ENCODE measurements at places on chromosomes 3 and 15.

- no peak for DNase-seq
Observed at GRCh38 chr3:107962946-107963345, 127.9 kb downstream of the CD47 start.

- DNase-seq = no peak
Observed at GRCh38 chr15:82679626-82680199, 30.0 kb downstream of the AP3B2 start.

DNA sequence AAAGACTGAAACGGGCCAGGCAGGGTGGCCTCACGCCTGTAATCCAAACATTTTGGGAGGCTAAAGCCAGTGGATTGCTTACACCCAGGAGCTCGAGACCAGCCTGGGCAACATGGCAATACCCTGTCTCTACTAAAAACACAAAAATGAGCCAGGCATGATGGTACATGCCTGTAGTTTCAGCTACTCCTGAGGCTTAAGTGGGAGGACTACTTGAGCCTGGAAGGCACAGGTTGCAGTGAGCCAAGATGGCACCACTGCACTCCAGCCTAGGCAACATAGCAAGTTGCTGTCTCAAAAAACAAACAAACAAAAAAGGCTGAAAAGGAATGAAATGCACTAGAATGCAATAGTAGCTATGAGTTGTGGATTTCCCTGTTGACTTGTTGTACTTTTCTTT lies 94.7 kb downstream of the STAG1 start:
- DNase-seq = no peak

- no peak for DNase-seq
Observed at GRCh38 chr3:193029800-193030199, 112.1 kb upstream of the MB21D2 start.

- DNase-seq = no peak
Observed at GRCh38 chr3:104316118-104316517, 1050.6 kb upstream of the ALCAM start.

DNA sequence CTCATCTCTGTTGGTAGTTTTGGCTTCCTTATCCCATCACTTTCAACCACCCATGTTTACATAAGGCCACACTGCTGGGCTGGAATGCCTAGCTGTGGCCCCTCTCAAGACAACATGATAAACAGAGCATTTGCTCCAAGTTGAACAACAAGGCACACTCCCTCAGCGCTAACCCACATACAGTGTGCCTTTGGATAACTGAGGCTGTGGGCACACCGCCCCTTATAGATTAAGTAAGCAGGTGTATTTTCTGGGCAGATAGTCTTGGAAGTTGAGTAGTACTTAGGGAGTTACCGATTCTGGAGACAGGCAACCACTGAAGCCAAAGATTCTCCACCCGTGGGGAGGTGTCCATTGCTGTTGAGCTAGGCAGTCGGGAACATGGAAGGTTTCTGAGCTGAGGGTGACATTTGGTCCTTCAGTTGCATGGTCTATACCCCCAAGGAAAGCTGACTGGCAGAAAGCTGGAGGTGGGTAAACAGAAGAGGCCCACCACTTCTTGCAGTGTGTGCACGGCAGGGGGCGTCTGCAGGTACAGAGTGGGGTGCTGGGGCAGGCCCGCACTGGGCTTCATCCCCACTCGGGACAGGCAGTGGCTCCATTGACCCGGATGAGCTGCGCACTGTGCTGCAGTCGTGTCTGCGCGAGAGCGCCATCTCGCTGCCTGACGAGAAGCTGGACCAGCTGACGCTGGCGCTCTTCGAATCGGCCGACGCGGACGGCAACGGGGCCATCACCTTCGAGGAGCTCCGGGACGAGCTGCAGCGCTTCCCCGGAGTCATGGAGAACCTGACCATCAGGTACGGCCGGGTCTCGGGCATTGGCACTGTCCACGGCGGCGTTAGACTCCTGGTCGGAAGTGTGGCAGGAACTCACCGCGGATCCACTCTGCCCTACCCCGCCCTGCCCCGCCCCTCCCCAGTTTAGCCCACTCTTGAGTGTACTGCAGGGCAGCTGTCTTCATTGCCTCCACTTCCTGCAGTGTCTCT lies 16.8 kb downstream of the NOX5 start:
- DNase-seq = peak; percentile 59

DNA sequence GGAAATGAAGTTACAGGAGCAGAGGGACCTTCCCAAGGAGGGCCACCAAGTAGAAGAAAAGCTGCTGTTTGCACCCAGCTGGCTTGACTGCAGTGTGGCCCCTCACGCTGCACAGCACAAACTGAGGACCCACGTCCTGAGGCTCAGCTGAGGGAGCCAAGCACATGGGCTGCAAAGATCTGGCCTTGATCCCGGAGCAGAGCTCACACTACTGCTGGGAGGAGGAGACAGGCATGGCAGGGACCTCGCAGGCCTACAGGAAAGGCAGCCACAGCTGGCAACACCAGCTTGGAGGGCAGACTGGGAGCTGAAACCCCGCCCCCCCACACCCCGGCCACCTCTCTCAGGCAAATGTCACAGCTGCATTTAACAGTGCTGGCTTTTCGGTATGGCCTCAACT lies 39.7 kb downstream of the KLHL25 start:
- DNase-seq = no peak

- DNase-seq = peak; percentile 47
Observed at GRCh38 chr3:122642935-122643334, 37.7 kb upstream of the PARP14 start.

- DNase-seq = no peak
Observed at GRCh38 chr3:19384868-19385267, 236.6 kb downstream of the KCNH8 start.

- DNase-seq = no peak
Observed at GRCh38 chr3:194272221-194272620, 78.9 kb downstream of the CPN2 start.

DNA sequence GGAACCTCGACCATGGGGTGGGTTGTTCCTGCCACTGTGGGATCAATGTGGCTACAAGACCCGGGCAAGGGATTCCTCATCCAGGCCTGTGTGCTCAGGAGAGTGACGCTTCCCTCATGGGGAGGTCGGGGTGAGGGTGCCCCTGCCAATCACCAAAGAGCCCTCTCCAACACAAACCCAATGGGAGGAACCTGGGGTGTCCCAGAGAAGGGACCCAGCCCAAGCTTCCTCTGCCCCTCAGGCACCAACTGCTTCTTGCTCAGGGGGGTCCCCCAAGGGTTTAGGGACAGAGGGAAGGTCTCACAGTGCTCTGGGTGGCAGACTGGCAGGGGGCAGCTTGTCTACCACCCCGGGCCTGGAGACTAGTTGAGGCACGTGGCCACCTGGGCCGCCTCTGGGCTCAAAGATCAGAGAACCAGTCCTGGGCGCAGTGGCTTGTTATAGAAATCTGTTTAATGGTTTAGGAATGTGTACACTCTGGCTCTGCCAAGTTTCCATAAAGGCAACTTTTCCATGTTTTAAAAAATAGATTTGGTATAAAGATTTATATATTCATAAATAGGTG lies 26.6 kb downstream of the GP9 start:
- no peak for DNase-seq

DNA sequence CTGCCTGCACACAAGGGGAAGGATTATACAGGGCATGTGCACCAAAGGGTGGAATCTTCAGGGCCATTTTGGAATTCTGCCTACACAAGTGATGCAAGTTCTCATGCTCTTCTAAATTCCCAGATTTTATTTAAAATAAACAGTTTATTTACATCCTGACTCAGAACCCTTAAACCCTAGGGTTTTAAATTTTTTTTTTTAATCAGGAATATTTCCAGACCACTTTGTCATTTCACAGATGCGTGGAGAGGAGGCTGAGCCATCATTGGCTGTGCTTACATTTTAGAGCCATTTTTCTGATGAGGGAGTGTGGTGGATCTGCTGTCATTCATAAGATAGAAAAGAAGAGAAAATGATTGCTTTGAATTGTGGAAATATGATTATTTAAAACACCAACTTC lies 65.2 kb upstream of the MNS1 start:
- no peak for DNase-seq

DNA sequence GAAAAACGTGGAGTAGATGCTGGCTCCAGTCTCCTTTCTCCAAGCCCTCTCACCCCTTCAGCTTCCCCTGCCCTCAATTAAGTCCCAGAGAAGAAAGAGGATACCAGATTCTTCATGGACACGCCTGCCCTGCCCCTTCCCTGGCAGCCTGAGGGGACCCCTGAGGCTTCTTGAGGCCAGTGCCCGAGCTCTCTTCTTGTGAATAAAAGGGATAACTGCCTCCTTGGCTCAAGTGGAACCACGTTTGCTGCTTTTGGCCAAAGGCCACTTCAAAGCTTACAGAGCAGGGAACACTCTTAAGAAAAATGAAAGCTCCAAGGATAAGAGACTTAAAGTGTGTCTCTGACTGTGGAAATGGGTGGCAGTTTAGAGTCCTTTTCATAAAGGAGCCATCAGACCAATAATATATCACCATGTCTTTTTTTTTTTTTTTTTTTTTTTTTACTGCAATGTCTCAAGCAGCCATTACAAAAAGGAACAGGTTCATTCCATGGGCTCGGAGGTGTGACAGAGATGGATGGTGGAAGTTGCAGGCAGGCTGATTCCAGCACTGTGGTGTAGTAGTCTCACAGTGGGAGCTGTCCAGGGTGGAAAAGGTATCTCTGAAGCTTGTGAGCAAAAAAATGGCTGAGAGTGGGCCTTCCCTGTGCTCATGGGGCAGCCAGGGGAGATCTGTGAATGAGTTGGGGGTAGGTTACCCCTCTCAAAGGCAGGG lies 108.8 kb downstream of the SEMA5B start:
- DNase-seq = no peak

DNA sequence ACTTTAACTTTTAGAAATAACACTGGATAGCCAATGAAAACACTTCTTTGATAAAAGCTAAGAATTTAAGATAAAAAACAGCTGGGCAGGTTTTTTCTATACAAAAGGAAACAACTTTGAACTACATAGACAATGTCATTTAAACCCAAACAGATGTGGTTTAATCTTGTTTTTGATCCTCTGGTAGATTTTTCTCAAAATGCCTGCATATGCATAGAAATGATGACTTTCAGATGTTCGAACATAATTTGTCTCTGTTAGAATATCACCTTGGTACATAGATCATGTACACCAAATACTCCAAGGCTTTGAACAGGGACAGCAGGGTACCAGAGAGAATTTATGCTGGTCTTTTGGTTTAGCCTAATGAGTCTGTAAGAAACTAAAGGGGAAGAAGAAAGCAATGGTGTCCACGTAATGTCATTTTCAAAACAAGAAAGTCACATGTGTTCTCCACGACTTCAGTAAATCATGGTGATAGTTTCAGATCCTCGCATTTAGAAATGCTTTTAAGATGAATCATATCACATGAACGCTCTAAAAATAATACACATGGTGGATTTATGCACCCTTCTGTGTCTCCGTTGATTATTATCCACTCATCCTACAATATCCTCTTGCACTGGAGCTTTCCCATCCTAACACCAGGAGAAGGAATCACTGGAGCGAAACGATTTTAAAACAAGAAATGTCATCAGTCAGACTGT lies 160.1 kb upstream of the PDZRN3 start:
- DNase-seq = no peak

- DNase-seq = no peak
Observed at GRCh38 chr3:128071771-128072453, 19.7 kb downstream of the SEC61A1 start.

GRCh38 chr15:74420193-74420905 lies 13.4 kb downstream of the SEMA7A start:
- no peak for DNase-seq

DNA sequence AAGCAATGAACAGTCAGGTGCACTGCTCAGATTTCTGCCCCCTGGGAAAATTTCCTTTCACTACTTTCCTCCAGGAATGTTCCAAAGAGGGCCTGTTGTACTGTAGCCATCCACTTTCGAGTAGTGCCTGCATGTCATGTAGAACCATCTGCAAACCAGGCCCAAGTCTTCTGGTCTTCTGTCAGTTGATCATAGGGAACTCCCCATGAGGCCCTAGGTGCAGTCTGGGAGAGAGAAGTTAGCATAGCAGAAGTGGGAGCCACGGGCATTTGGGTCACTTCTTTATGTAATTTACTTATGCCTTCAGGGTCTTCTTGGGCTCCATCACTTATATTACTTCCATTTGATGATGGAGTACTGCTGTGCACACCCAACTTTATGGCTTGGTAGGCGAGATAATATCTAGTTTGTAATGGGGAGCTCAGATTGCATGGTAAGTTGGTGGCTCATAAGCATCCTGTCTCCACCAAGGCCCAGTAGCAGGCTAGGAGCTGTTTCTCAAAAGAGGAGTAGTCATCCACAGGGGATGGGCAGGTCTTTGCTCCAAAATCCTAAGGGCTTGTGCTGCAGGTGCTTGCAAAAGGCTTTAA lies 151.4 kb downstream of the NFKBIZ start:
- DNase-seq = no peak

DNA sequence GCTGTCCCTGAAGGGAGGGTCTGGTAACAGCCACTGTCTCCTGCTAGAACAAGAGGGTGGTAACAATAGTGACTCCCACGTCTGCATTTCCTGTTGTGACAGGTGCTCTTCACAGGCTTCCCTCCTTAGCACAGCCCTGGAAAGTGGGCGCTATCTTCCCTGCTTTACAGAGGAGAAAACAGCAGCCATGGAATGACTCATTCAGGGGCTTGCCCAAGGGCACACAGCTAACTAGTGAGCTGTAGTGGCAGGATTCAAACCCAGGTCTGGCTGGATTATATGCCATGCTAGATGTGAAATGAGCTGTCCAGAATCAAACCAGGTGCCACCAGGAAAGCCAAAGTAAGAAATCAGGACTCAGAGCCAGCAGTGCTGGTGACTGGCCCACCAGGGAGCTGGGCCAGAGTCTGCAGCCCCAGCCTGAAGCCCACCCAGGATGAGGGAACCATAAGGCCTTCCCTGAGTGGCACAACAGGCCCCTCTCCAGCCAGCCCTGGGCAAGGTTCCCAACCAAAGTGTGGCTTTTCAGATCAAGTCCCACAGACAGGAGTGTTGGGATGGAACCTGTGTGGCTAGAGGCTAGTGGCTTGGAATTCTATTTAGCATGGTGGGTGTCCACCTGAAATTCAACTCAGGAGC lies 102.4 kb downstream of the ETFA start:
- DNase-seq = no peak

GRCh38 chr3:111700054-111700453 lies 104.9 kb upstream of the ZBED2 start:
- peak; percentile 63 for DNase-seq

DNA sequence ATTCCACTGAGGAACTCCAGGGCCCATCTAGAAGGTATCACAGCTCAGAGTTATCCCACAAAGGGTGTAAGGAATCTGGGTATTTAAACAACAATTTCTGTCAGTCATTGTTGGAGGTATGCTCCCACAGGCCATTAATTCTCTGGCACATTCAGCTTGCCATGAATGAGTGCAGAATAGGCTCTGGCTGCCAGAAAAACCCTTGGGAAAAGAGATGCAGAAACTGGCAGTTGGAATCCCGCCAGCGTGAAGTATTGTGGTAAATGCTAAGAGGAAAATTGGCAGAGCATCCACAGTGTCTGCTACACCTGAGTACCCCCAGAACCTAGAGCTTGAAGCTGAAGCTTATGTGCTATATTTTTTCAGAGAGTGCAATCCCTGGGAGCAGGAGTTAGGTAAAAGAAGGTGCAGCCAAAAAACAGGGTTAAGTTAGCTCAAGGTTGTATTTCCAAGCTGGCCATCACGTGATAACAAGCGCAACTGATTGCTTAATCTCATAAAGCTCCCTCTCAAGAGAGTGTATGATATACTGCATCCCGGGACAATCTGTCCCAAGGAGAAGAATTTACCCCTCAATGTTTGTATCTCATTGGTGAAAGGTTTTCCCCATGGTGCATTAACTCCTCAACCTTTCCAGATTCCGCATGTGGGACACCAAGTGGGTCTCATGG lies 94.2 kb upstream of the ACP3 start:
- DNase-seq = no peak

GRCh38 chr3:143643905-143644304 lies 204.4 kb downstream of the SLC9A9 start:
- DNase-seq = no peak

- no peak for DNase-seq
Observed at GRCh38 chr15:35912196-35912595, 366.2 kb upstream of the DPH6 start.

GRCh38 chr3:138740072-138740471 lies 94.7 kb downstream of the PIK3CB start:
- DNase-seq = peak; percentile 59

Measured in activated CD4-positive, alpha-beta T cell treated with anti-CD3 and anti-CD28 coated beads, Interleukin-2, Interleukin-6, amounts not matched to agents 100 ng/mL and 50 ng/mL, durations not matched to agents 16 hours and 8 hours (primary cell).